ENCODE measurements at places on chromosomes 2 and 18.

DNA sequence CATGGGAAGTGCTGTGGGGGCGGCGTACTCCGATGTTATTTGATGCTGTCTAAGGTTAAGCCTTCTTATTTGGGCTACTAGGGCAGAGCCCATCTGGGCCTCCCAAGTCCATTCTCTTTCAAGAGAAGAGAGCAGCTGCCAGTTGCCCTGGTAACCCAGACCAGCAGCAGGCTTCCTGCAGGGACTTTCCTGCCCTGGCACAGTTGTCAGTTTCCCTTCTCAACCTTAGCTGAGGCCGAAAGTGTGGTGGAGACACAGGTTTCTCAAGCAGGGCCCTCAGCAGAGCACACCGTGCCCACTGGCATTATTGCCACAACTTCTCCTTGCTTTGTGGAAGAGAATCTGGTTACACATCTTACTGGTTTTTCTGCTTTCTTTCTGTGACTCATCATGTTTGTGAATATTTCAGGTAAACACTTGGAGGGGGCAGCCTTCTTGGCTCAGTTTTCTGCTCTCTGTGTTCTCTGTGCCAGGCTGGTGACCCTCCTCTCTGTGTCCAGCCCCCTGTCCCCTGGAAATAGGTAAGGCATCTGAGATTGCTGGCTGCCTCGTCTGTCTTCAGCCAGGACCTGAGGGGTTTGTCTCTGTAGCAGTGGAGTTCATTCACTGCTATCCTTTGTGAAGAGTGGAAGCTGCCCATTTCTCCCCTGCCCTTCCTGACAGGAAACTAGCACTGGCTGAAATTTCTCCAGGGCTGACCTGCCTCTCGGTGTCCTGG is 111.0 kb downstream of the B3GNT2 start:
- no peak for DNase-seq

DNA sequence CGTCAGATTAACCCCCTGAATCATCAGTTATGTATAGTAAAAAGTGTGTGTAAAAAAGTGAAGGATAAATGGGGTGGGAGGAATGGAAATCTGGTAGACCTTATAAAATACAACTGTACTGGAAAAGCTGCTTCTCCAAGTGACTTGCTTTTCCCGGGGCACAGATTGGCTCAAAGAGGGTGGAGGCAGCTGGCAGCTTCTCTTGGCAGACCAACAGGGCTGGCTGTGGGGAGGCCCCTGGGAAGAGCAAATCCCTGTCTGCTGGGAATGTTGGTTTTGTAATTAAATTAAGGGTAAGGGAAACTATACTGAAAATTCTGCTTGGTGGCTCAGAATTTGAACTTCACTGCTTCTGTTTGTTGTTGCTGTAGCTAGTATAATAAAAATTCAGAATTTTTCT is 154.2 kb upstream of the DLX2 start:
- DNase-seq, result no peak

DNA sequence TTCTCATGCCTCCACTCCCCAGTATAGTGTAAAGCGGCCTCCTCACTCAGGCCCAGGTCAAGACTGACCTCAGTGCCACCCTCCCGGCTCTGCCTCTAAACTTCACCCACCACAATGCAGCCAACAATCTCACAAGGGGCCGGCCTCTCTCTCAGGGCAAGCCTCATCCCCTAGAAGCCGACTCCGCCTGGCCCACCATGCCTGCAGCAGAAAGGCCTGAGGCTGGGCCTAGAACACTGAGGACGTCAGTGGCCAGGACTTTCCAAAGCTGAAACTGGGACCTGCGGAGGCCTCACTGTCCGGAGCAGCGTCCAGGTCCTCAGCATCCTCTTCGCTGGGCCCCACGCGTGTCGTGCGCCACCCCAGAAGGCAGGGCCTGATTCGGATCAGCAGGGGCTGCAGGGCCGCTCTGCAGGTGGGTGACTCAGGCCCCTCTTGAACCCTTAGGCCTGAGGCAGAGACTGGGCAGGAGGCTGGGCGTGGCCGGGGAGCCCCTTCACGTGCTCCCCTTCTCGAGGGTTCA is 52.9 kb downstream of the PKDCC start:
- DNase-seq, result no peak

DNA sequence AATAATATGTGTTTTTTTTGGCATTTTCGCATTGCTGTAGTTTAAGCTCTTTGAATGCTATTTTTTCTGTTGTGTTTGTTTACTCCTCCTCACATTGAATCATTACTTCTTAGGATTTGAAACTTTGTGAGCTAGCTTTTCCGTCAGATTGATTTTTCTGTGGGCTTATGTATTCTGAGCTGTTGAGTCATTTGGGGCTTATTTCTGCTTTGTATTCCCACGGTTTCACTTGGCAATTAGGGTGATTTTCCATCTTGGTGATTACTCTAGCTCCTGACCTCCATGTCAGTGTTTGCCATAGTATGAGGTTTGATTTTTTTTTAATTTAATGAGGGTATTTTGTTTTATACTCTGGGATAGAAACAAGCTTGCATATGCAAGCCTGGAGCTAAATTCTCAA is 200.0 kb downstream of the CCDC102B start:
- no peak for DNase-seq

DNA sequence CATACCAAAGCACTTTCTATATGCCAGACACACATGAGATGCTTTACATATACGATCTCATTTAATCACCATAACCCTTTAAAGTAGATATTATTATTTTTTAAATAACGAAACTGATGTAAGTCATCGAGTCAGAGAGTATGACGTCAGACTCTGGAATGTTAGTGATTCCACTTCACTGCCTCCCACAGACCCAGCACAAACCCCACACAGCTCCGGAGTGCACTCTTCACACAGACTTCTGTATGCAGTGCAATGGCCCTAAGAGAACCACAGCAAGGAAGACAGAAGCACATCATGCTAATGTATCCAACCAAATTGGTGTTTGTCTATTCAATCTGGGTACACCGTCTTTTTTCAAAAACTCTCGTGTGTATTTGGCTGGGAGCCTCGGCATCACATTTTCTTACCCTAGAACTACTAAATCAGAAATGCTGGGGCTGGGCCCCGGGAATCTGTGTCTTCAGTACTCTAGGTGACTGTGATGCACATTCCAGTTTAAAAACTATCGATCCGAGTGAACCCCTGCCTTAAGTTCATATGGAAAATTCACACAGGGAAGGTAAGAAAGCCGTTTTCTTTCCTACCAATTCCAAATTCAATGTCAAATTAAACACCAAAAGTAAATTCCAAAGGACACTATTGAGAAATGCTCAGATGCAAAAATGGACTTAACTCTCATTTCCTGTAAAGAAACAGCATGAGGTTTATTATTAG is 117.7 kb upstream of the ACVR1C start:
- DNase-seq, result no peak

All from activated CD8-positive, alpha-beta memory T cell treated with anti-CD3 and anti-CD28 coated beads for 48 hours (primary cell).